Neural crest cell (in vitro differentiated cells): ENCODE measurements at places on chromosomes 2 and 18.

DNA sequence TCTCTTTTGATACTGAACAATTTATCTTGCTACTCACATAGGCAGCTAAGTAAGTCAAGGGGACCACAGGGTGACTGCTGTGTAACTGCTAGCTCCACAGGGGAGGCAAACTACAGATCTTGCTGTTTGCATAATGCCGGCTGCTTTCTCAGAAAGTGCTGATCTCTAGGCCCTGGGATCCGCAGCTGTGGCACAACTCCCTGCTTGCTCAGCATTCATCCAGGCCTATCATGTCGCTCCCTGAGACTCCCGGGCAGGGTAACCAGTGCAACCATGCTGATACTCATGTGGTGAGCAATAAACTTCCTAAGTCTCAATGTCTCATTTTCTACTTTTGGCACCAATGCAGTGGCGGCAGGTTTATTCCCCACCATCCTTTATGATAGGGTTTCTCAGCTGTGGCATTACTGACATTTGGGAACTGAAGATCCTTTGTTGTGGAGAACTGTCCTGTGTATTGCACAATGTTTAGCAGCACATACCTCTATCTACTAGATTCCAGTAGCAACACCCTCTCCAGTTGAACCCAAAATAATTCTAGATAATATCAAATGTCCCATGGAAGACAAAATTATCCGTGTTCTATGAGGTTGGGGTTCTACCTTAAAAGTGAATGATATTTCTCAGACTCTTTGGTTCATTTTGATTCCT, 1101.3 kb downstream of the LRP1B start:
- DNase-seq: no peak

DNA sequence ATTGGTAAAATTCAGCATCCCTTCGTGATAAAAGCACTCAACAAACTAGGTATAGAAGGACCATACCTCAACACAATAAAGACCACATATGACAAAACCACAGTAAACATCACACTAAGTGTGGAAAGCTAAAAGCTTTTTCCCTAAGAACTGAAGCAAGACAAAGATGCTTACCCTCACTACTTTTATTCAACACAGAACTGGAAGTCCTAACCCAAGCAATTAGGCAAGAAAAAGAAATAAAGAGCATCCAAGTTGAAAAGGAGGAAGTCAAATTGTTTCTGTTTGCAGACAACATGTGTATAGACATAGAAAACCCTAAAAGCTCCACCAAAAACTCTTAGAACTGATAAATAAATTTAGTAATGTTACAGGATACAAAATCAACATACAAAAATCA, 271.7 kb downstream of the RBM43 start:
- DNase-seq: no peak

DNA sequence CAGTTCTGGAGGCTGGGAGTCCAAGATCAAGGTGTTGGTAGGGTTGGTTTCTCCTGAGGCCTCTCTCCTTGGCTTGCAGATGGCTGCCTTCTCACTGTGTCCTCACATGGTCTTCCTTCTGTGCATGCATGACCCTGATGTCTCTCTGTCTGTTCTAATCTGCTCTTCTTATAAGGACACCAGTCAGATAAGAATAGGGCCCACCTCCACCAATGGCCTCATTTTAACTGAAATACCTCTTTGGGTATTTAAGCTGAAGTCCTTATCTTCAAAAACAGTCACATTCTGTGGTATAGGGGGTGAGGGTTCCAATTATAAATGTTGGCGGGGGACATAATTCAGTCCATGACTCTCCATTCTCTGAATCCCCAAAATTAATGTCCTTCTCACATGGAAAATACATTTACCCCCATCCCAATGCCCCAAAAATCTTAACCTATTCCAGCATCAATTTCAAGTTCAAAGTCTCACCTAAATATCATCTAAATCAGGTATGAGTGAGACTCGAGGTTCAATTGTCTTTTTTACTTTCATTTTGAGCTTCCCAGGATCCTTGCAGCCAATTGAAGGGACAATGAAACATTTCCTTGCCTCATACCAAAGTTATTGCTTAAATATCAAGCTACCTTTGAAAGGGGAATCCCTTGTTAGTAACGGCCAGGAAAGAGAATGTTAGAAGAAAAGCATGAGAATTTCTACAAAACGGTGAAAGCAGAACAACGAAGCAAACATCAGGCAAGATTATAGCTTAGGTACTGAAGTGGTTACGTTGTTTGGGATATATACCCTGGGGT, 20.6 kb upstream of the CNOT11 start:
- DNase-seq: no peak

DNA sequence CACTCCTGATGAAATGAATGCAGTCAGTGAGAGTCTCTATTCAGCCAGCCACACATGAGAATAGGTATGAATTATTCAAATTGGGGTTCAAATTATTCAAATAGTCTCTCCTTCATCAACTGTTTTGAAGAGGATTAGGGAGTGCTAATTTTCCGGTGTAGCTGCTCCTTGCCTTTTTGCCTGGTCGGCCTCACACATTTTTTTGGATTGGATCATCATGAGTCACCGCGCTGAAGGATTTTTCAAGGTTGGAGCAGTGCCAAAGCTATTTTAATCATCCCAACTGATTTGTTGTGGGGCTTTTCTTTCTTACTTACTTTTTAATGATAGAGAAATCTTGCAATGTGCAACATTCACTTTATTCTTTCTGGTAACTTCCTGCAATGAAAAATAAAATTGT, 2.4 kb upstream of the DTNA start:
- DNase-seq: no peak

DNA sequence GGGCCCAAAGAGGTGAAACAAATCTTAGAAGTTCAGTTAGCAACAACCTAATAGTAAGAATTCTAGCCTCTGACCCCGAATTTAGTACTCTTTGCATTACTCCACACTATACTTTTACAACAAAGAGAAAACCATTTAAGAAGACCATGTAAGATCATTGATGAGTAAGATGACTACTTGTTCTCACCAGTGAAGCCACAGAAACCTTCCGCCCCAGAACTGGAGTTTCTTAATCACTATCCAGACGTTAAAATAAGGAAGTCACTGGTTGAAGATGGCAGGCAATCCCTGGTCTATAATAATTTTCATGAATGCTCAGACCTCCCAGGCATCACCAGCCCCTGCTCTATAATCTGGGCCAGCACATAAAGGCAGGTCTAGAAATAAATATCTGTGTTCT, 95.0 kb downstream of the TMEM163 start:
- DNase-seq: no peak

- DNase-seq: no peak
These were observed 7.3 kb upstream of the PRLH start for GRCh38 chr2:237558961-237559641.

DNA sequence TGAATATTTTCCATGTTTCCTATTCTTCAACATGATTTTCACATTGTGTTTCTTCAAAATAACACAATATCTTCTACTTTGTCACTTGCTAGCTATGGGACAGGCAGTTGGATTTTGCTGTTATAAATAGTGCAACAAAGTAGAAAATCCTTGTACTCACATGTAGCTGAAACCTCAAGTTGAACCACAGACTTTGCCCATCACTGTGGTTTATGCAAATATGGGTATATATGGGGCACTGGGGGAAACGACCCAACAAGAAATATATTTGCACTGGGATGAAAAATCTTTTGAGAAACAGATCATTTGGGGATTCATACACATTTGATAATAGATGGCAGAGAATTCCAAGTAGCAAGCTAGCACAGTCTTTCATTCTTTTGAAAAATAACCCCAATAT, 486.3 kb upstream of the MAP2 start:
- no peak for DNase-seq

DNA sequence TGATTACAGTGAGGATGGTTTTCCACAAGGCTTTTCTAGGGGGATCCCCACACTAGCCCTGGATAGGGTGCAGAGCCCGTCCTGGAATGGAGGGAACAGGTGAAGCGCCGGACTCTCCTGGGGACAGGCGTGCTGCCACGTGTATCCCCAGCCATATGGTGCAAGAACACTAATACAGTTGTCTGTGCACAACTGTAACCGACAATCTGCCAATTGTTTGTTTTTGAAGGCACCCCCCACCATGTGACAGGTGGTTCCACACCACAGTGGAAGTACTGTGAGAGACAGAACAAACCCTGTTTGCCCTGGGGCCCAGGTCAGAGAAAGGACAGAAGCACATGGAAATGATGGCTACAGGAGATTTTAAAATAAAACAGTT, 52.9 kb downstream of the MYCN start:
- DNase-seq: no peak

- no peak for DNase-seq
These were observed 87.6 kb downstream of the MAIP1 start for GRCh38 chr2:200042944-200043343.

GRCh38 chr2:28713577-28714298, 37.9 kb upstream of the PPP1CB start:
- no peak for DNase-seq

- no peak for DNase-seq
These were observed 675 bp downstream of the FZD5 start for GRCh38 chr2:207768866-207769596.

- DNase-seq: no peak
These were observed 79.4 kb upstream of the SMAD7 start for GRCh38 chr18:49030138-49030537.

DNA sequence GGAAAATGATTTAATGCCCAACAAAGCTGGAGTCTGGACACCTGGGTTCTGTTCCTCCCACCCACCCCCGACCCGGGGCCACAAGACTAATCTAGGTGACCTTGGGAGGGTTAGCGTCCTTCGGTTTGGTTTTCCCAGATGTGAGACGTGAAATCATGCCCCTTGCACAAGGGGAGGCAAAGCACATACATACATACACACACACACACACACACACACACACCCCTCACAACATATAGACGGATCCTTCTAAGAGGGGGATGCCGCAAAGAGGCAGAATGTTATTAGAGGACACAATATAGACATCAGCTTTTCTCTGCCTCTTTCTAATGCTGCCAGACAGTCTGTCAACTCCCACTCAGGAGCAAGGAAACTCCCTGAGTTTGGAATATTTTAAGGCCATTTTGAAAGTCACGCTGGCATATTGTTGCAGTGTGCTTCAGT, 616 bp upstream of the RBMS1 start:
- DNase-seq: no peak

- DNase-seq: no peak
These were observed 178.4 kb upstream of the ALPP start for GRCh38 chr2:232200195-232200594.

- no peak for DNase-seq
These were observed 124.4 kb downstream of the ASB1 start for GRCh38 chr2:238551091-238551490.

DNA sequence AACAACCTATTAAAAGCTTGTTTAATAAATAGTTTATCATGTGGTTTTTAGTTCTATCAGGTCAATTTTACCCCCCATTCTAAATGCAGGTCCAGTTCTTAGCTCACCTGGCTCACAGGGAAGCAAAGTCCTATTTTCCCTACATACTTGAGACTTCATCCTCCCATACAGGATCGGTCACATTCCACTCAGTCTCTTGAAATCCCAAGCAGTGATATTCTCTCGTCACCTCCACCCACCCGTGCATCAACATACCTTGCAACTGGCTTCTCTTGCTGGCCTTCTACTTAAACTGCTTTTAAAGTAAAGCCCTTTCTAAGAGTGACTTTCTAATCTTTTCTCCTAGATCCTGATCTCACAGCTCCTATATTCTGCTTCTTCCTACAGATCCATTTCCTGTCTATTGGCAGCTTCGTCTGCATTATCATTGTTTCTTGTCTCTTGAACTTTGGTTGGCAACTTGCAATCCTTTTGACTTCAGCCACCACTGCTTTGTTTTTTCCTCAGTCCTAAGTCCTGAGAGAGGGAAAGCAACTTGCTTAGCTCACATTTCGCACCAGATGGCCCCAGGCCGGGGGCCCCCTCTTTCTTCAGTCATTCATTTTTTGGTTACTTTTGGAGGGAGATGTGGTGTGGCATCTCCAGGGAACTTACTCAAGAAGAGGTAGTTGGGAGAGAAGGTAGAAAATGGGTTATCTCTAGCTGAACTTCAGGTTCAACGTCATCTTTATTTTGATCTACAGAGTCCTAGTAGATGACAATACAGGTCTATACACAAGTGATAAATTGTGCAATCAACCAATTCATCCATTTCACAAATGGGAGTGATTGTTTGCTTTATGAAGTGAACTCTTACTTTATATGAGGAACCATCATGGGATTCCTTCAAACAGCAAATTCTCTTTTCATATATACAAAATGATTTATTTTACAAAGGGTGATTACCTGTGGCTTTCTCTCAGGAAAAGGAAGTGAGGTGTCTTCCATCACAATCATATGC, 23.9 kb upstream of the NCOA1 start:
- no peak for DNase-seq

GRCh38 chr2:26576565-26577441, 64.4 kb downstream of the CIB4 start:
- no peak for DNase-seq

DNA sequence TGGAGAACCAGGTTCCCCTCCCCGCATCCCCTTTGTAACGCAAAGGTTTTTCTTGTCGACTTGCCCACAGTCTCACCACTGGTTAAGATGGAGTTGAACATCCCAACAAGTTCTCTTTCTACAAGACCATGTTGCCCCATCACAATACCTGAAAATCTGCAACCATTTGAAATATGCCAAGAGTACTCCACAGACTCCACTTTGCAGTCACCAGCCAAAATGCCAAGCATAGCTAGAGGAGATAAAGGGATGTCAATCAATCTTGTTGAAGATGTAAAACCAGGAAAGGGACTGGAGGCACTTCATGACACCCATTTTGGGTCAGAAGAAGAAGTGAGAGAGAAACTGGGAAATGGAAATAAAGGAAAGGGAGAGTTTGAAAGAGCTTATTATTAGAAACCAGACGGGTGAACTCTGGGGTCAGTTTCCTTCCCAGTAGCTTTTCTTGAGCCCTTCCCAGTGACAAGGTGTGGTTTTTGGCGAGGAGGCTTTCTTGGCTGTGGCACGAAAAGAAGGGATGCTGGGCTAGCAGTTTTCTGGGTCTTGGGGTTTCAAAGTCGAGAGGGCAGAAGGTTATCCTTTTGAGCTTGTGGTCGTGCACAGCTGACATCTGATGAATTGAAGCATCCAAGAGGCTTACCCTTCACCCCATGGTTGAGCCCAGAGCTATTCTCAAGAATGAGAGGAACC, 79.3 kb downstream of the ACAA2 start:
- no peak for DNase-seq

GRCh38 chr2:237633061-237633561, 5.7 kb downstream of the LRRFIP1 start:
- no peak for DNase-seq

DNA sequence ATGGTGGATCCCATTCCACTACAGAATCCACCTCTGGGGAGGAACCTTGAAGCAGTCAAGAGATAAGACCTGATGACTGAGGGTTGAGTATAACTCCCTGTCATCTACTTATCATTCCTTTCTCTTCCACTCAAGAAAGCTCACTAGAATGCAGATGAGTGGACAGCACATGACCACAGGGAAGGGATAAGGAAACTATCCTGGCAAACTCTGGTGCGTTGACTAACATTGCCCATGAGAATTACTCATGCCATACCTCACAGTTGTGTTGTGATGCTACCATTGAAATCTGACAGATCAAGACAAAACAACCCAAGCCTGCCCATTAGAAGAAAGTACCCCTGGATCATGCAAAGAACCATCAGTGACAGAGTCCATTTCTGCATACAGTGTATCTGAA, 26.5 kb downstream of the SLC16A14 start:
- no peak for DNase-seq

GRCh38 chr2:237412988-237413776, 782 bp downstream of the COL6A3 start:
- DNase-seq: no peak

GRCh38 chr2:69848186-69848790, 18.8 kb downstream of the GMCL1 start:
- no peak for DNase-seq
